ENCODE measurements at places on chromosomes 3 and 15.

GRCh38 chr3:59137415-59137814 lies 87.6 kb upstream of the CFAP20DC start:
- no peak for DNase-seq

GRCh38 chr3:151838574-151839312 lies 24.8 kb downstream of the AADAC start:
- peak; percentile 16 for DNase-seq

DNA sequence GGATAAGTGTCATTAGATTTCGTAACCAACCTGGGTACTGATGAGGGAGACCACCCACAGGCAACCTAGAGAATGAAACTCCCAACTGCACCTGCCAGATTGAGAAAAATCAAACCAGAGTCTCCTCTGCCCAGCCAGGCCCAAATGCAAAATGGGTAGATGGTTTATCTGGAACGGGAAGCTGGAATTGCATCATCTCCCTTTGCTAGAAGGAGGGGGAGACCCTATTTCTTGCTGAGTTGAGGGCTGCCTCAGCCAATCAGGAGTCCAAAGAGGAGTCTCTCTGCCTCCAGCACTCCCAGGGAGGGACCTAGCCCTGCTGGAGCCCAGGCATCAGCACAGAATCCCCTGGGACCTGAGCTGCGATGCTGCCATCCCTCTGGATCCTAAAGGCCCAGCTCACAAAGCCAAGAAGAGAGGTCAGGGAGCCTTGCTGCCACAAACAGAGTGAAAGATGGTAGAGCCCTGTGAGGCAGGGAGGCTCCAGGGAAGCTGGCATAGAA lies 8.1 kb downstream of the RMDN3 start:
- no peak for DNase-seq

DNA sequence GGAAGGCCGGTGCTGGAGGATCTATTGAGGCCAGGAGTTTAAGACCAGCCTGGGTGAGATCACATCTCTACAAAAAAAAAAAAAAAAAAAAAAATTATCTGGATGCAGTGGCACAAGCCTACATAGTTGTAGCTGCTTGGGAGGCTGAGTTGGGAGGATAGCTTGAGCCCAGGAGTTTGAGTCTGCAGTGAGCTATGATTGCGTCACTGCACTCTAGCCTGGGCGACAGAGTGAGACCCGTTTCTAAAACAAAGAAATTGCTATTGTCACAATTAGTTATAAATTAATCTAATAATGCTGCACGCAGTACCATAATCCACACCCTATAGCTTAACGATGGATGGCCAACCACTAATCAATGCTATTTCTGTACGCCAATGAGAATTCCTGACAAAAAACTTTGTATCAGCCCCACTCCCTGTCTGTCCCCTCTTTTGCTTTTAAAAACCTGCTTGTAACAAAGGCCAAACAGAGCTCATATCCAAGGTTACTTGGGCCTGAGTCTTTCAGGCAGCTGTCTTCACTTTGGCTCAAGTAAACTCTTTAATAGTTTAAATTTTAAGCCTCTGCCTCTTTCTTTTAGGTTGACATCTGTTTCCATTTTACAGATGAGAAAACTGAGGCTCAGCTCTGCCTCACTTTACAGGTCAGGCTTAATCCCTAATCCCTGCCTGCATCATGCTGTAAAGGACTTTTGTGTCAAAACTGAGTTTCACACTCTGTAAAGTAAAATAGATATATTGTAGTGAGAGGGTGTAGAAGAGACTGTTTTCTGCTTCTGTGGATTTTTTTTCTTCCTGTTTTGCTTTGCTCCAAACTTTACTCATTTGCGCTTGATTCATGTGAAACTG lies 10.9 kb downstream of the FLNB start:
- no peak for DNase-seq

- no peak for DNase-seq
Measured at GRCh38 chr3:183592821-183593220, 37.3 kb upstream of the KLHL6 start.

DNA sequence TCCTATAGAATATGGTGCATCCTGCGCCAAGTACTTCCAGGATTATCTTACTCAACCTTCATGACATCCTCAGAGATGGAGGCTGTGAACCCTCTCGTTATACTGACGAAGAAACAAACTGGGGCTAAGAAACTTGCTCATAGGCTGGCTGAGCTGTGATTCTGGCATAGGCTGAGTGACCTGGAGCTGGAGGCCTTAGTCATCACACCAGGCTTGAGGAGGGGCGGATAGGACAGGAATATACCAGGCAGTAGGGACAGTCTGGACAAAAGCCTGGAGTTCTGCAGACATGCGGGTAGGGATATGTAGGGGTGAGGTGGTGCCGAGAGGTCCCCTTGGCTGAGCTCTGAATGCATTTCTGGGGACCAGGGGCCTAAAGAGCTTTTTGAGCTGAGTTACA lies 18.1 kb downstream of the HEMK1 start:
- no peak for DNase-seq

- no peak for DNase-seq
Measured at GRCh38 chr3:143222505-143222904, 102.9 kb downstream of the CHST2 start.

GRCh38 chr3:8336456-8336855 lies 165.2 kb upstream of the LMCD1 start:
- DNase-seq: no peak

DNA sequence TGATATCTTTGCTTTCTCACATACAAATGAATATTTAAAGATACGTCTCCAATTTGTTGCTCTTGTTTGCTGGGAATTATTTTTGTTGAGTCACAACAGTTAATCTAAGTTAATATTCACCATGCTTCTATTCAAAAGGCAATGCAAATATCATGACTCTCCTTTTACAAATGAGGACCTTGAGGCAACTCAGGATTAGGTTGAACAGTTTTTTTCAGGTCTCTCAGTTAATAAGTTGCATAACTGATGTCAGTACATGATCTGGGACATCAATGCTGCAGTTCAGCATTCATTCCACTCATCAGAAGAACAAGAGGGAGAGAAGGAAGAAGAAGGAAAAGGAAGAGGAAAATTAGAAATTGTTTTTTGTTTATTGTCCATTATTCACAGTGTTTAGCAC lies 781 bp upstream of the NAALADL2 start:
- no peak for DNase-seq

DNA sequence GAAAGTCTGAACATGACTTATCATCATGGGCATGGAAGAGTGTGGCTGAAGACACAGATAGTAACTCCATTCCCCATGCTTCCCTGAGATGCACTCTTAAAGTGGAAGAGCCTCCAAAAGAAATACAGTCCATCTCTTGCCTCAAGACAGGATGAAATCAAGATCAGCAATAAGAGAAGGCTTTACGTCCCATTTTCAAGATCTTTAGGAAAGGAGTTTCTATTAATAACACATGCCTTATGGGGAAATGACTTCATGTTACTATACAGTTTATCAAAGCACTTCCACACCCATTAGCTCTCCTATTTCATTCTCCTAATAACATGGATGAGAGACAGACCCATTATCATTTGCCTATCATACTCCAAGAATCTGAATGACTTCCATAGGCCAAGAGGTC lies 6.1 kb upstream of the KBTBD12 start:
- DNase-seq: no peak

GRCh38 chr15:89395461-89395871 lies 60.8 kb upstream of the POLG start:
- no peak for DNase-seq

DNA sequence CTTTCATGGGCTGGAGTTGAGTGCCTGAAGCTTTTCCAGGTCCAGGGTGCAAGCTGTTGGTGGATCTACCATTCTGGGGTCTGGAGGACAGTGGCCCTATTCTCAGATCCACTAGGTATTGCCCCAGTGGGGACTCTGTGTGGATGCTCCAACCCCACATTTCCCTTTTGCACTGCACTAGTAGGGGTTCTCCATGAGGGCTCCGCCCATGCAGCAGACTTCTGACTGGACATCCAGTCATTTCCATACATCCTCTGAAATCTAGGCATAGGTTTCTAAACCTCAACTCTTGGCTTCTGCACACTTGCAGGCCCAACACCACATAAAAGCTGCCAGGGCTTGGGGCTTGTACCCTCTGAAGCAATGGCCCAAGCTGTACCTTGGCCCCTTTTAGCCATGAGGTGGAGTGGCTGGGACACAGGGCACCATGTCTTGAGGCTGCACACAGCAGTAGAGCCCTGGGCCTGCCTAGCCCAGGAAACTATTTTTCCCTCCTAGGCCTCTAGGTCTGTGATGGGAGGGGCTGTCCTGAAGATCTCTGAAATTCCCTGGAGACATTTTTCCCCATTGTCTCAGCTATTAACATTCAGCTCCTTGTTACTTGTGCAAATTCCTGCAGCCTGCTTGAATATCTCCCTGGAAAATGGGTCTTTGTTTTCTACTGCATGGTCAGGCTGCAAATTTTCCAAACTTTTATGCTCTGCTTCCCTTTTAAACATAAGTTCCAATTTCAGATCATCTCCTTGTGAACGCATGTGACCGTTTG lies 6.0 kb upstream of the HACD2 start:
- no peak for DNase-seq

- no peak for DNase-seq
Measured at GRCh38 chr15:89409184-89410038, 74.8 kb upstream of the POLG start.

GRCh38 chr3:72035606-72036005 lies 250.7 kb upstream of the PROK2 start:
- DNase-seq: no peak

DNA sequence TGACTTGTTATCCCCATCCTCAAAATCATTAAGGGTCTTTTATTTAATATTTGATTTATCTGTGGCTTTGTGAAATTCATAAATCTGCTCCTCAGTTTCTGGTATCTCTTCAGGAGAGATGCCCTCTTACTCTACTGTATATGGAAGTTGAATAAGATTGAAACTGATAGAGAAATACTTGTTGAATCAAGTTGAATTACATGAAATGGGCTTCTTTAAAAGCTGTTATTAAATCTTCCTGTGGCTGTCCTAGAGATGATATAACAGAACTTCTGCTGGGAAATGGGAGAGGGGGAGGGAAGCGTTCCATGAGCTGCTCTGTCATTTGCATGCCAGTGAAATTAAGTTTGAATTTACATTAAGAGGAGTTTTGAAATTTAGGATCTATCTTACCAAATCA lies 494.4 kb upstream of the TPRG1 start:
- DNase-seq: no peak

GRCh38 chr15:89980896-89981295 lies 20.2 kb upstream of the ZNF710 start:
- no peak for DNase-seq

DNA sequence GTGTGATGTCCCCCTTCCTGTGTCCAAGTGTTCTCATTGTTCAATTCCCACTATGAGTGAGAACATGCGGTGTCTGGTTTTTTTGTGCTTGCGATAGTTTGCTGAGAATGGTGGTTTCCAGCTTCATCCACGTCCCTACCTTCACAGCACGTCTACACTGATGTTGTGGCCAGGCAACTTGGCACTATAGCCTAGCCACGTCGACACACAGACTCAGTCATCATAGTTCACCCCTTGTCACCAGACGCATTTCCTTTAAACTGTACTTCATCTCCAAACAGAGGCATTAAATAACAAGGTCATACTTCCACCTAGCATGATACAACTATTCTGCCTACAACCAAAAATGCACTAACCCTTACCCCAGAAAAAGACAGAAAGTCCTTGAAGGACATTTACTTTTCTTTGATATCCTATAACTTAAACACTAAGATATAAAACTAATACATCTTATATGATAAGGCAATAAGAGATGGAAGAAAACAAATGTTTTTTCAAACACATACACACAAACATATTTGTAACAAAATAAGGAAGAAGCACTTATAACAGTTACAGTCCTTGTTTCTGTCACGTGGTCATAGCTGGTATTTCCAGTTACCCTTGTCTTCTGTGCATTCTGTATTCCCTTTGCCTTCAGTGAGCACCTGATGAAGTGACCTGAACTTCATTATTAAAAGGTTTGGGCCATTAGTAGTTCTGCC lies 121.4 kb downstream of the KLF13 start:
- DNase-seq: no peak

GRCh38 chr15:42148808-42149492 lies 7.5 kb downstream of the PLA2G4F start:
- no peak for DNase-seq

GRCh38 chr15:69328739-69329138 lies 30.0 kb downstream of the PAQR5 start:
- no peak for DNase-seq

DNA sequence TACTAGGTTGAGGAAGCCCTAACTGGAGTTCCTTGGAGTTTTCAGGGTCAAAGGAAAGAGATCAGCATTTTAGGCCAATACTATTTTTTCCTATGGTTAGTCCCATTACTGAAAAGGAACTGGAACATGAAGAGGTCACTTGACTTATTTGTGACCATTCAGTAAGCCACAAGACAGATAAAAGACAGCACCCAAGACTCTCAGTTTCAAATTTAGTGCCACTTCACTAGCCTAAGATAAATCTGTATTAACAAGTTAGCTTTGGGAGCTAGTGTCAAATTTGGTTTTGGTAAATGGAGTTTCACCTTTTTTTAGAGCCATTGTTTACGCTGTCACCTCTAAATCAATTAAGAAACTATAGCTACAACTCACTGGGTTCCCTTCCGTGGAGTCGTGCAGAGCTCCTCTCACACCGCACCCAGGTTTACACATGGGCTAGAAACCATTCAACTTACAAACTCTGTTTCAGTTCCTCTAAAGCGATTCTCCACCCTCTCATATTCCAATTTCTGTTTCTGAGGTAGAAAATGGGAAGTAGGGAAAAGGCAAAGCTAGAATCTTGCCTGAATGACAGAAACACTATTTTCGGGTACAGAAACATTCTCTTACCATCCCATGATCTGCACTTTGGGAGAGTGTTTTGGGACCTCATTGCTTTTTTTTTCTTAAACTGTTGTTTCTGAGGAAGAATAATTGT lies 14.4 kb downstream of the CCDC32 start:
- no peak for DNase-seq

- DNase-seq: no peak
Measured at GRCh38 chr15:96790004-96790403, 459.5 kb downstream of the NR2F2 start.

- DNase-seq: no peak
Measured at GRCh38 chr15:101108461-101108775, 143.4 kb downstream of the CHSY1 start.

DNA sequence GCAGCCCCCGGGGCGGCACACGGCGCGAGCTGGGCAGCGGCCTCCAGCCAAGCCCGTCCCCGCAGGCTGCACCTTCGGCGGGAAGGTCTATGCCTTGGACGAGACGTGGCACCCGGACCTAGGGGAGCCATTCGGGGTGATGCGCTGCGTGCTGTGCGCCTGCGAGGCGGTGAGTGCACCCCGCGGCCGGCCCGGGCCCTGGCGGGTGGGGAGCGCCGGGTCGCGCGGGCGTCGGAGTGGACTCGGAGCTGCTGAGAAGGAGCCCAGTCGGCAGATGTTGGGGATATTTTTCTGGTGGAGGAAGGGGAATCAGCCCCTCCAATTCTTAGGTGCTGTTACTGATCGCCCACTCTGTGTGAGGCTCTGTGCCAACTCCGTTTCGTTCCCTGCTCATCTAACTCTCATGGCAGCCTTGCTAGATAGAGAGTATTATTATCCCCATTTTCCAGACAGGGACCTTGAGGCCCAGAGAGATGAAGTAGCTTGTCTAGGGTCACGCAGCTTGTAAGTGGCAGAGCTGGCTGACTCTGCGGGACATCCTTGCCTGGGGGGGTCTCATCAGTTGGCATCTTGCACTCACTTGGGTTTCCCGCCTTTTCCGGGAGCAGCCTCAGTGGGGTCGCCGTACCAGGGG lies 890 bp downstream of the CHRD start:
- no peak for DNase-seq
